SJCRH30 (cell line): ENCODE measurements at places on chromosomes 12 and 14. TPM values are rescaled to one million over a fixed set of nuclear protein-coding genes. Genes with fewer than 3 reads are reported as not detected.

The CCT2 gene
- total RNA-seq, result 355 and 361 TPM in 2 replicates

GRCh38 chr12:96034621-96035282 is 635 bp downstream of the LTA4H start:
- peak; percentile 49 for DNase-seq
- no peak overlapping the region; the same call in 1 of the 2 replicates for H3K27ac ChIP-seq
- peak overlapping the region; percentile 76 for H3K4me3 ChIP-seq
- H3K4me1 ChIP-seq, result peaks cover 3% of the 10 kb centered on the region; the same call in 1 of the 2 replicates
- H3K36me3 ChIP-seq, result no peaks in the 10 kb centered on the region
- H3K27me3 ChIP-seq, result no peaks in the 10 kb centered on the region

The CLMN gene
- total RNA-seq, result 24.7 and 29.0 TPM in 2 replicates

- H3K36me3 ChIP-seq, result no peaks in the 10 kb centered on the region
- DNase-seq, result no peak
- no peak overlapping the region for H3K4me3 ChIP-seq
Observed at GRCh38 chr14:20578325-20578724, 9.5 kb downstream of the RNASE11 start.

GRCh38 chr12:98067795-98068194 is 447.6 kb upstream of the TMPO start:
- H3K27me3 ChIP-seq, result no peaks in the 10 kb centered on the region
- no peaks in the 10 kb centered on the region for H3K4me1 ChIP-seq
- no peak for DNase-seq
- no peaks in the 10 kb centered on the region for H3K36me3 ChIP-seq
- H3K27ac ChIP-seq, result no peak overlapping the region

- H3K36me3 ChIP-seq, result no peaks in the 10 kb centered on the region
- H3K27ac ChIP-seq, result no peak overlapping the region
- peaks cover 11% of the 10 kb centered on the region for H3K4me1 ChIP-seq
- DNase-seq, result no peak
Observed at GRCh38 chr14:104103446-104104075, 18.1 kb downstream of the ASPG start.
